Activated naive CD4-positive, alpha-beta T cell treated with anti-CD3 and anti-CD28 coated beads, Interleukin-2, amount 10 ng/mL, durations not matched to agents 5 hours and 36 hours (primary cell): ENCODE measurements at places on chromosomes 4 and X. TPM values are rescaled to one million over a fixed set of nuclear protein-coding genes. Genes with fewer than 3 reads are reported as not detected.

The SLC9B1 gene
- 2.0 TPM for total RNA-seq

The HTRA3 gene
- not detected for total RNA-seq

The CYLC1 gene
- total RNA-seq: not detected

The RPL39 gene
- total RNA-seq: 2,741 TPM

The YY2 gene
- 1.4 TPM for total RNA-seq

The MXRA5 gene
- total RNA-seq: not detected

The RGN gene
- not detected for total RNA-seq

The XAGE1B gene
- not detected for total RNA-seq
